ENCODE measurements at places on chromosomes 13 and 19.

GRCh38 chr19:15177269-15178116 is 23.3 kb downstream of the NOTCH3 start:
- peak; percentile 73 for DNase-seq

DNA sequence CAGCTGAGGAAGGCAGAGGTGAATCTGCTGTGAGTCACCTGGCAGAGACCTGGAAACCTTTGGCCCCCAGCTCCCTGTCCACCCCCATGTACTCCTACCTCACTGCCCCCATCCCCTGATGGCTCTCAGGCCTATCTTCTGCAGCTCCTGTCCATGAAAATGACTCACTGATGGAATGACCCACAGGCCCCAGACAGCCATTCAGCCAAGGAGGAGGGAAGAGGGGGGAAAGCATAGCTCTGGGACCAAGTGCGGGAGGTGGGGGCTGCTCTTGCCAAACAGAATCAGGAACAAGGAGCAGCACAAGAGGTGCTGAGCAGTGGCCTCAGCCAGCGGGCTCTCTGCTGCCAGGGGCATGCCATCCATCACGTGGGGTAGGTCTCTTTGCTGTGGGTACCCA is 111.4 kb upstream of the C1QTNF9B start:
- no peak for DNase-seq

GRCh38 chr13:103952183-103952582 is 886.0 kb upstream of the SLC10A2 start:
- DNase-seq, result no peak

GRCh38 chr19:46226438-46226973 is 3.0 kb upstream of the IGFL1 start:
- no peak for DNase-seq

DNA sequence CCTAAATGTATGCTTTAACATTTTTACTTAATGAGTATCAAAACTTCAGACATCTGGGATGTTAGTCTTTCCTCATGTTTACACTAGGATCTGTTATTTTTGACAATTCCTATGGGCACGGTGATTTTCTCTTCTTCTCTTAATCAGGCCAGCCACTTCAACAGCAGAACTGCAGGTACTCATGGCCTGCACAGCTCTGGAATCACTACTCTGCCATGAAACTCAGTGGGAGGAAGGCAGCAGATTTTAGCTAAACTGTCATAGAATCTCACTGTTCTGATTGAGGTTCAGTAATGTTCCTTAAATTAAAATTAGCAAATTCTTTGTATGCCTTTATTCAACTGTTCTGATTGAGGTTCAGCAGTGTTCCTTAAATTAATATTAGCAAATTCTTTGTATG is 1083.0 kb downstream of the SLITRK5 start:
- no peak for DNase-seq

- no peak for DNase-seq
Measured at GRCh38 chr19:39254531-39255345, 6.1 kb upstream of the IFNL4 start.

Data from myocyte (in vitro differentiated cells).